ENCODE measurements at places on chromosomes 13 and 19.

DNA sequence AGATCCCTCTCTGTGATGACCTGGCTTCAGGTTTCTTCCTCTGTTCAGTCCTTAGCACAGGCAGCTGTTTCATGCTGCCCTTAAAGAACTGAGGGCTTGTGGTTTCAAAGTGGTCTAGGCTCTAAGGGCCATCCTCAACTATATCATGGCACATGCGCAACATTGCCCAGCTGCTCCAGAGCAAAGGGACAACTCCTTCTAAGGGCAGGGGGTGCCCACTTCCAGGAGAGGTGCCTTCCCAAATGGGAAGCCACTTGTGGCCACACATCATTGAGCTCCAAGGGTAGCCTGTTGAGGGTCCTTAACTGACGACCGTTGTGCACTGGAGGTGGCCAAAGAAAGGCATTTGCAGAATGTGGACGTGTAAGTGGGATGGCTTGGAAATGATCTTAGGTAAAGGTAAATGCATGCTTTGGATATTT lies 7.3 kb downstream of the GPR183 start:
- no peak for DNase-seq

DNA sequence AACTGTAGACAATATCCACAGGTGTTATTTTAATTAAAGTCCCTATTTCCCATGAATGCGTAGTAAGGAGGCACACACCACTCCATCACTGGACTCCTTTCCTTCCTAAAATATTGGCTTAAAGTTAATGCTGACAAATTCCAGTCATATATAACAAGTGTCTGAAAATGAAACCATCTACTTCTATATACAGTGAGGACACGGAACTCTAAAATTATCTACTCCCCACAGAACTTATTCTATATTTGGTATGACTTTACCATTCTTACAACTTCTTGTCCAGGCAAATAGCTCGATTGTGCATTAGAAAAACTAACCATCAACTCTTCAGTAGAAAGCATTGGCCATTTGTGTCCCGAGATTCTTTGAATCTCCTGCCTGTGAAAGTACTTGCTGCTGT lies 1560.2 kb downstream of the EFNB2 start:
- no peak for DNase-seq

DNA sequence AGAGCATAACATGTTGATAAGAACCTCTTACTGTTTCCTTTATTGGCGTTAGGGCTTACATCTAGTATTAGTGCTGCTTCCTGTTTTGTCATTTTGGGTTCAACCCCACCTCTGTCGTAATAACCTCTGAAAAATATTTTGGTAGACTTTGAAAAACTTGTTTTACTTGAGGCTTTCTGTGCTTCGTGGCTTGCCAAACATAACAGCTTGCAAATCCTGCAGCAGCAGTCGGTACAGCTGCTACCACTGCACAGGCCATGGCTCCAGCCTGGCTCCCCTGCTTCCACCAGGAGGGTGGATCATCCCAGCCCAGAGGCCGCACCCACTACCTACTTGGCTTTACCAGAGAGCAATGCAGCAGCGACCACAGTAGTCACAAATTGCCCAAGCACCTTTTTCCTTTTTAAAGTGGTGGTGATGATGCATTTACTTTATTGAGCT lies 11.8 kb upstream of the CEACAM4 start:
- no peak for DNase-seq

DNA sequence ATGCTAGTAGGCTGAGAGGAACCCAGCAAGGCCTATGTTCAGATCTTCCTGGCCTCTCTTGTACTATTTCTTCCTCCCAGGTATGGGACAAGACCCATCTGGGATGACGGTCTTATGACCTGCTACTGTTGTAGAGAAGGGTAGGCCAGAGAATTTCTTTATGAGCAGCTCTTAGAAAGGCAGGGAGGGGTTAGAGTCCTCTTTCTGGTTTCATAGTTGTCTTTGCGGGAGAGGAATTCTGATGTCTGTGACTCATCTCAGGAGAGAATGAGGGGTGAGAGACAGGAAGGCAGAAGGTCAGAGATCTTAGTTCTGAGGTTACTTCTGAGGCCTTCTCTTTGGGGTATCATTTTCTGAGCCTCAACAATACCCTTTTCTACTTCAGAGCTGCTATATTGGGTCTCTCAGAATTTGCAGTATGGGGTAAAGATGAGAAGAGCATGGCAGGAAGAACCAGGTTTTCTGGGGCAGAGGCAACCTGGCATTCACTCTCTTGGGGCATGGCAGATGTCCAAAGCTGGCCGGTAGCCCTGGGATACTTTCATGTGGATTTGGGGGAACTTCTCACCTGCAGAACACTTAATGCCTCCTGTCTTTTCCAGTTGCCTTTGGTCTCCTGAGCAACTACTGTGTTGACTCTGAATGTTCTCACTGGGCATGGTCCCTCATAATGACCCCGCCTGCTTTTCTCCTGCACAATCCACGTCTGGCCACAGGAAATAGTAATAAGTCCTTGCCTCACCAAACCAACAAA lies 154.4 kb downstream of the GGACT start:
- DNase-seq: no peak

- DNase-seq: no peak
These were observed 369.9 kb downstream of the KLF5 start for GRCh38 chr13:73428706-73429105.

DNA sequence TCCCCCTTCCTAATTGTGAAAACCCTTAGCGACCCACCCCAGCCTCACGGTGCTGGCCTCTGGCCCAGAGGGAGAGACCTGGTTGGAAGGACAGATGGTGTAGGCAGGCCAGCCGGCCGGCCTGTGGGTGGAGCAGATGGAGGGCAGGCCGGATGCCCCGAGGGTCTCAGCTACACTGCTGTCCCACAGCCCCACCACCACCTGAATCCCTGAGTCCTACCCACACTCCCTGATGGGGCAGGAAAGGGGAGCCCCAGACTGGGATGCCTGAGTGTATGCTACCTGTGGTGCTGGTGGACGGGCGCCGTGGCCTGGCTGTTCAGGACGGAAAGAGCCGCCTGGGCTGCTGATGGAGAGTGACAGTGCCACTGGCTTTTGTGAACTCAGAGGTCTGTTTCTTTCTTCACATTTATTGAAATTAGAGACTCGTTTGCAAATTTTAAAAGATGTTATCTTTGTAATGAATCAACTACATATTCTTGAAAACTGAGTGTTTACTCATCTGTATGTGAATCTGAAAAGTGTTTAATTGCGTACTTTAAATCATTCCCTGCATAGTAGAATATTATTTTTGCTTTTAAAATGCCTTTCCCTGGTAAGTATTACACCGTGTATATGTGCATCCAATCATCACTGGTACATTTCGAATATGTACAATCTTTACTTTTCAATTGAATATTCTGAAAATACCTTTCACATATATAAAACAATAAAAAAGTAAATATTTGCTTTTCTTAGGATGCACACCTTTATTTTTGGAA lies 35.7 kb downstream of the TFDP1 start:
- no peak for DNase-seq

DNA sequence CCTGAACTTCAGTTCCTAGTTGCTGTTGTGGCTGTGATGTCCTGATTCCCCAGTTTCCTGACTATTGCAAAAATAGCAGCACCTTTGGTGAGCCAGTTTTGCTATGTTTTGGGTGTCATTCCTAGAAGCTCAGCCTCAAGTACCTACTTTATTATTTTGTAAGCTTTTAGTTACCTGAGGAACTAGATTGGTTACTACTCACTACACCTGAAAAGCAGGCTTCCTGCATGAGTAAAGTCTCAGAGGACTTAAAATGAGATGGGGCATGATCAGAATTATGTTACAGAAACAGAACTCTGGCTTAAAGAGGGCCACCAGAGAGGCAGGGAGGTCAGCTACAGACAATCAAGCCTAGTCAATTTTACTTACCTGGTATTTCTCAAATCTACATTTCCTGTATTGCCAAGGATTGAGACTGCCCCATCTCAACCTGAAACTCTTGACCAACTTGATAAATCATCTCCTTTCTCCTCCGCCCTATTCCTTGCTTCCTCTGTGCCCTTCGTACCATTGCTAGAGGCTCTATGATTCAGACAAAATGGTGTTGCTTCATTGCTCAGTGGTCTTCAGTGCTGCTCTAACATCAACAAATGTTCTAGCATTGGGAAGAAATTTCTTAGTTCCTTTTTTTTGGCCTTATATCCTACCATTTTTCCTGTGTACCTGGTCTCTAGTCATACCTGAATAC lies 58.9 kb downstream of the RAP2A start:
- no peak for DNase-seq

- DNase-seq: no peak
These were observed 824.0 kb downstream of the UQCRFS1 start for GRCh38 chr19:28388988-28389387.

- peak; percentile 62 for DNase-seq
These were observed 3.7 kb downstream of the KCNC3 start for GRCh38 chr19:50325310-50326100.

GRCh38 chr13:94454906-94455305 lies 24.6 kb downstream of the DCT start:
- no peak for DNase-seq

DNA sequence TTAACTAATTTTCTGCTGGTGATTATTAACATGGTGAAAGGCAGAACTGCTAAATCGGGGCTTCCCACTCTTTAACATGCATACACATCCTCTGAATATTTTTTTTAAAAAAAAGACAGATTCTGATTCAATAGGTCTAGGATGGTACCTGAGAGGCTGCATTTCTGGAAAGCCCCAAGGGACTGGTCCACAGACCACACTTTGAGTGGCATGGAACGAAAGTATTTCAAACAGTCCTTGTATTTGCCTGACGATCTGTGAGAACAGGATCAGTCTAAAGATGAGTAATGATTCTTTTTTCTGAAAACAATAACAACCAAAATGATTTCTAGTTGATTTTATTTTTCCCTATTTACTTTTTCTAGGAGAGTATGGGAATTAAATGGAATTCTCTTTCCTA lies 16.7 kb upstream of the SPART start:
- DNase-seq: no peak

DNA sequence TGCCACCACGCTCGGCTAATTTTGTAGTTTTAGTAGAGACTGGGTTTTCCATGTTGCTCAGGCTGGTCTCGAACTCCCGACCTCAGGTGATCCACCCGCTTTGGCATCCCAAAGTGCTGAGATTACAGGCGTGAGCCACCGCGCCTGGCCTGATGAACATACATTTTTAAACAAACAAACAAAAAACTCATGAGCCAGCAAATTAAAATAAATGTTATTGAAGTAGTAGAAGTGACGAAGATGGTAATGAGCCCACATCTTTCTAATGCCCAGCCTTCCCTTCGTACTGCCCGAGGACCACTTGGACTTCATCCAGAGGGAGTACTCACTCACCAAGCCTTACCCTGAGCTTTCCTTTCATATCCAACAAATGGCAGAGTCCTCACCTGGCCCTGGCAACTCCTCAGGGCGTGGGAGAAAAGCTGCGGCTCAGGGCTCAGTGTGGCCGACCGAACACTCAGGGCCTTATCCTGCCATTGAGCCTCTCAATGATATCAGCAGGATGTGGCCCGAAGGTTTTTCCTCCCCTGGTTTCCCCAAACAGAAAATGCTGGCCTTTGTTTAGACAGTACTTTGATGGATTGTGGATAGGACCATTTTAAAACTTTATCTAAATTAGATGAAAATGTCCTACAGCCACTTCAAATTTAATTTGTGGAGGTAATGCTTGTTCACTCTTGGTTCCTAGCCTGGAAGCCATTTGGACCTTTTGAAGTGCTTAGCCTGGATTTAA lies 22.8 kb upstream of the ABCC4 start:
- DNase-seq: no peak

- DNase-seq: no peak
These were observed 81.7 kb downstream of the KLF12 start for GRCh38 chr13:74052402-74052928.

DNA sequence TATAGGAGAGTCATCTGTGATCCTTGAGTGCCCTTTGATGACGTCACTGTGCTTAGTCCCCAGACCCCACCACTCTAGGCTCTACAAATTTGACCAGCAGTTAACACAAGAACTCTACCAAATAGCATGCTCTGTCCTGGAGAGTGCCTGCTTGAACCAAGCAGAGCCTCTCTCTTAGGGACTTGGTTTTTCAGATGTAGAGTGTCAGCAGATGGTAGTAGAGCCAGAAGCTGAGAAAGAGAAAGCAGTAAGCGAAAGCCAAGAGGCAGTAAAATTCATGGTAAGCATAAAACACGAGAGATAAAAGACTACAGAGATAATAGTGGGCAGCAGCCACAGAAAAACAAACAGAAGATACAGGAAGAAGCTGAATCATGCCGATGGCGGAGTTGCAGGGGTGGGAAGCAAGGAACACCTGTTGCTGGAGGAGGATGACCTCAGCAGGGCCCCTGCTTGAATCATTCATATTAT lies 193.3 kb downstream of the SLC7A1 start:
- no peak for DNase-seq

GRCh38 chr13:26184791-26185250 lies 37.3 kb downstream of the RNF6 start:
- DNase-seq: peak; percentile 47

GRCh38 chr13:26155568-26155967 lies 66.5 kb downstream of the RNF6 start:
- DNase-seq: no peak

- DNase-seq: no peak
These were observed 51.2 kb upstream of the EEF1AKMT1 start for GRCh38 chr13:20824762-20825476.

DNA sequence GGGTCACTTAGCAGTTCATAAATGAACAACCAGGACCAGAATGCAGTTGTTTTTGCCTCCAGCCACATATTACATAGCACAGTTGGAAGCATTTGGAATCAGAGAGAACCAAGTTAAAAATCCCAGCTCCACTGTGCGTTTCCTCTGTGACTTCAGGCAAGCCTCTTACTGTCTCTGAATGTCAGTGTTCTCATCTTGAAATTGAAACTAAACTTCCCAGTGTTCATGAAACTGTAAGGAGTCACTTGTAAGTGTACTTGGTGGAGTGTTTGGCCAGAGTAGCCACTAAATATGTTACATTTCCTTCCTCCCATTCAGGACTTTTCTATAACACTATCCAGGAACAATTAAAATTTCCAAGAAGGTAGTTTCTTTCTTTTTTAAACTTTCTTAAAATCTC lies 276.8 kb downstream of the KCNRG start:
- DNase-seq: no peak

- no peak for DNase-seq
These were observed 385.8 kb downstream of the ITGBL1 start for GRCh38 chr13:101838323-101838722.

- no peak for DNase-seq
These were observed 102.9 kb downstream of the FRY start for GRCh38 chr13:32134241-32135055.
